ENCODE measurements at places on chromosomes 1 and 21.

DNA sequence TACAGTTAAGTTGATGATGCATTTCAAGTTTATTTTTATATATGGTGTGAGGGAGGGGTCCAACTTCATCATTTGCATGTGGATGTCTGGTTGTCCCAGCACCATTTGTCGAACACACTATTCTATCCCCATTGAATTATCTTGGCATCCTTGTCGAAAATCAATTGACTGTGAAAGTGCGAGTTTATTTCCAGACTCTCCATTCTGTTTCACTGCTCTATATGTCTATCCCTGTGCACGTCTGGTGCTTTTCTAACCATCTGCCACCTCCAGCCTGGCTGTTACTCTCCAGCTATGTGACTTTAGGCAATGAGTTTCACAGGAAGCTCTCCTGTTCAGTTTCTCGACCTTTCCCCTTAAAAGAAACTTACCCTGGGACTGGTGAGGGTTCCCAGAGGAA lies 137.1 kb upstream of the KLHDC7A start:
- DNase-seq: no peak

GRCh38 chr1:203601716-203602309 lies 24.8 kb upstream of the ATP2B4 start:
- DNase-seq: no peak

DNA sequence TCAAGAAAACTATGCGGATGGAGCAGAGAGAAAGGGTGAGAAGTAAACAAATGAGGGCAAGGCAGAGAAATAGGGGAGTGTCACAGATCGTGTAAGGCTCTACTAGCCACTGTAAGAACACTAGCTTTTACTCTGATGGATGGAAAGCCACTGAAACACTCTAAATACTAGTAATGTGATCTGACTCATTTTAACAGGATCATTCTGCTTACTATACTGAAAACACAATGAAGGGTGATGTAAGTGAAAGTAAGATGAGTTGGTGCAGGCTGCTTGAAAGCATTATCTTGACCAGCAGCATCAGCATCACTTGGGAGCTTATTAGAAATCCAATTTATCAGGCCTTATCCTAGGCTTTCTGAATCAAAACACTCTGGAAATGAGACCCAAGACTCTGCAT lies 32.7 kb downstream of the TUT4 start:
- DNase-seq: no peak

- no peak for DNase-seq
Observed at GRCh38 chr1:200130552-200130951, 103.0 kb downstream of the NR5A2 start.

Data from HEK293T (cell line).